MM.1S (cell line): ENCODE measurements at places on chromosomes 16 and 17.

GRCh38 chr16:56262148-56262547, 70.9 kb downstream of the GNAO1 start:
- no peak overlapping the region for H3K27ac ChIP-seq
- no peak overlapping the region for H3K4me3 ChIP-seq
- H3K4me1 ChIP-seq: no peaks in the 10 kb centered on the region
- DNase-seq: no peak
- H3K36me3 ChIP-seq: no peaks in the 10 kb centered on the region

DNA sequence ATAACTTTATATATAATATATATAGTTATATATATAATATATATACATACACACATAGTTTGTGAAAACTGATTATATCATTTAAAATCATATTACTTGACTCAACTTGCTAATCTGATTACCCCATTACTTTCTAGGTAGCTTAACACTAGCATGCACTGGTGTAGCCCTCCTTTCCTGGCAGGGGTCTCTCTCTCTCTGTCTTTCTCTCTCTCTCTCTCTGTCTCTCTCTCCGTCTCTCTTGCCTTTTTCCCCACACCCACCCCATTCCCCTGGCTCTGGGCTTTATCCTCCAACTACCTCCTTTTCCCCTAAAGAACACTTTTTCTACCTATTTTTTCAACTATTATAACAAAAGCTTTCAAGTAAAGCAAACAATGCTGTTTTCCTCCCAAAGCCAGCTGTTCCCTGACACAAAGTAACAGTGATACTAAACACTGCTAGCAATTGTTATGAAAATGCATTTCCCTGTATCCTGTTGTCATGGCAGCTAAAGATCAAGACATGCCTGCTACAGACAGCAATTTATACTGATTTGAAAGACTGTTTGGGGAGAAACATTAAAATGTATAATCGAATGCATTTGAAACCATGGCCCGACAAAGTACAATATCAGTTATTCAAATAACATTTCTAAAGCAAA, 89.4 kb downstream of the CHD9NB start:
- no peak overlapping the region for H3K27ac ChIP-seq
- DNase-seq: no peak
- H3K4me3 ChIP-seq: no peak overlapping the region
- no peaks in the 10 kb centered on the region for H3K27me3 ChIP-seq
- no peaks in the 10 kb centered on the region for H3K36me3 ChIP-seq

GRCh38 chr17:5580367-5580766, 3.9 kb downstream of the NLRP1 start:
- DNase-seq: peak; percentile 25
- H3K27me3 ChIP-seq: no peaks in the 10 kb centered on the region
- 0 out of 2 replicates have a peak, but pooled peaks cover 5% of the 10 kb centered on the region for H3K36me3 ChIP-seq
- H3K4me1 ChIP-seq: peaks cover 32% of the 10 kb centered on the region

DNA sequence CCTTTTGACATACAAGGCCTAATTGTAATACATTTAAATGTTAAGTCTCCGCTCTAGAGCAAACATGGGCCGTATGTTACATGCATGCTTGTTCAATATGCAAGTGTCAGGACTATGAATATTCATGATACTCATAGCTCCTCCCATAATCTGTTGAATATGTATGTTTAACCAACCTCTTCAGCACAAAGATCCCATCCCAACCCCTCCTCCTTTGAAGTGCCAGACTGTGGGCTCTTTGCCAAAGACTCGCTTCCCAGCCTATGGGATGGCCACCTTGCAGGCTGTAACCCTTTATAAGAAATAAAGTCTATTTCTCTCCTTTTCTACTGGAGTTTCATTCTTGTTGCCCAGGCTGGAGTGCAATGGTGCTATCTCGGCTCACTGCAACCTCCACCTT, 156.2 kb downstream of the ABCC12 start:
- no peaks in the 10 kb centered on the region for H3K36me3 ChIP-seq
- H3K27me3 ChIP-seq: no peaks in the 10 kb centered on the region
- H3K27ac ChIP-seq: no peak overlapping the region
- no peak for DNase-seq

GRCh38 chr17:27315796-27316465, 22.0 kb downstream of the WSB1 start:
- H3K4me3 ChIP-seq: no peak overlapping the region
- H3K4me1 ChIP-seq: no peaks in the 10 kb centered on the region
- H3K27ac ChIP-seq: no peak overlapping the region
- no peak for DNase-seq
- no peaks in the 10 kb centered on the region for H3K27me3 ChIP-seq

DNA sequence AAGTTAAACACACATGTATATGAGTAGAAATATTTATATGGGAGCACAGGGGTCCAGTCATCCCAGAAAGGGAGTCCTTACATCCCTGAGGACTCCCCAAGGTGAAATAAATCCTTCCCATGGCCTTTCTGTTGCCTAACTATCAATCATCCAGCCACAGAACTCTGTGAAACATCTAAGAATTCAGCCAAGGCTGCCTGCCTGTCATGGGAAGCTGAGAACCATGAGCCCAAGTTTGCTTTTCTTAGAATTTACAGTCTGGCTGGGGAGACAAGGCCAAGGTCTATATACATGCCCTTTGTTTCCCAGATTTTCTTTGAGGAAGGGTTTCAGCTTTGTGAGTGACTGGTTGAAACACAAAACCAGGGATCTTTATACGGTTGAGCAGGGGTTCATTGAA, 15.8 kb downstream of the MYL4 start:
- no peaks in the 10 kb centered on the region for H3K27me3 ChIP-seq
- H3K4me1 ChIP-seq: peaks cover 4% of the 10 kb centered on the region
- no peak overlapping the region for H3K4me3 ChIP-seq
- DNase-seq: no peak

DNA sequence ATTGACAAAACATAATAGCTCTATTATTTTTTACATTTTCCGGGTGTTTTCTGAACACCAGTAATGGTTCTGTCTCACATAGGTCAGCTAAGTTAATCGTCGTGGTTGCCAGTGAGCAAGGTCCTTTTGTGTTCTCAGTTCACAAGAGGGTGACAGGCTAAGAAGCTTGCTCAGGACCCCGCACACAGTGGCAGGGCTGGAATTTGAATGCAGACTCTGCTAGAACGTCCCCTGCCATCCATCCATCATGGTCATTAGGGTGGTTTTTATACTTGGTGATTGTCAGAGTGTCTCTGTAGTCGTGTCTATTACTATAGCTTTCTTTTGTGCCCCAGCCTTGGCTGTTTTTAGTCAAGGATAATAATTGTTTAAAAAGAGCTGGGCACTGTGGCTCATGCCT, 176.2 kb downstream of the SNX29 start:
- H3K27me3 ChIP-seq: no peaks in the 10 kb centered on the region
- no peaks in the 10 kb centered on the region for H3K36me3 ChIP-seq
- no peak overlapping the region for H3K4me3 ChIP-seq
- H3K27ac ChIP-seq: no peak overlapping the region
- H3K4me1 ChIP-seq: no peaks in the 10 kb centered on the region

- H3K27me3 ChIP-seq: 0 out of 2 replicates have a peak, but pooled peaks cover 4% of the 10 kb centered on the region
- no peaks in the 10 kb centered on the region for H3K4me1 ChIP-seq
- H3K4me3 ChIP-seq: no peak overlapping the region
- no peak overlapping the region for H3K27ac ChIP-seq
- no peaks in the 10 kb centered on the region for H3K36me3 ChIP-seq
- DNase-seq: no peak
Observed at GRCh38 chr16:5323284-5324141, 225.9 kb upstream of the EEF2KMT start.

DNA sequence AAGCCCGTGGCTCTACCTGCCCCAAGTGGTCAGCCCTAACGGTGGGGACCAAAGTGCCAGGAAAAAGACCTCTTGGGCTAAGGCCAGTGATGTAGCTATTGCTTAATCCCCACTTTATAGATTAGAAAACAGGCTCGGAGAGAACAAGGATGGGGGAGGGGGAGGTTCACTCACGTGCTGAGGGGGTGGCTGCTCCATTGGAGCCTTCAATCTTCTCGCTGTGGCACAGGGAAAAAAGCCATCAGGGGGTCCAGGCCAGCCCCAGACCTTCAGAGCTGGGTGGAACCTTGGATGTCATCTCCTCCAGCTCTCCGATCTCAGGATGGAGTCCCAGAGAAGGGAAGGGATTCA, 45.9 kb downstream of the SRCIN1 start:
- peaks cover 45% of the 10 kb centered on the region for H3K27me3 ChIP-seq
- H3K4me1 ChIP-seq: peaks cover 13% of the 10 kb centered on the region
- peak overlapping the region; percentile 71 for H3K4me3 ChIP-seq

- H3K4me3 ChIP-seq: no peak overlapping the region
- DNase-seq: no peak
- no peaks in the 10 kb centered on the region for H3K27me3 ChIP-seq
- H3K4me1 ChIP-seq: no peaks in the 10 kb centered on the region
- H3K36me3 ChIP-seq: no peaks in the 10 kb centered on the region
Observed at GRCh38 chr17:6257336-6257735, 177.6 kb downstream of the AIPL1 start.

GRCh38 chr17:42472709-42473521, 14.2 kb downstream of the ATP6V0A1 start:
- peaks cover 14% of the 10 kb centered on the region; the same call in 1 of the 2 replicates for H3K36me3 ChIP-seq
- no peaks in the 10 kb centered on the region for H3K27me3 ChIP-seq
- no peak overlapping the region for H3K4me3 ChIP-seq
- no peak for DNase-seq
- peaks cover 21% of the 10 kb centered on the region for H3K4me1 ChIP-seq

DNA sequence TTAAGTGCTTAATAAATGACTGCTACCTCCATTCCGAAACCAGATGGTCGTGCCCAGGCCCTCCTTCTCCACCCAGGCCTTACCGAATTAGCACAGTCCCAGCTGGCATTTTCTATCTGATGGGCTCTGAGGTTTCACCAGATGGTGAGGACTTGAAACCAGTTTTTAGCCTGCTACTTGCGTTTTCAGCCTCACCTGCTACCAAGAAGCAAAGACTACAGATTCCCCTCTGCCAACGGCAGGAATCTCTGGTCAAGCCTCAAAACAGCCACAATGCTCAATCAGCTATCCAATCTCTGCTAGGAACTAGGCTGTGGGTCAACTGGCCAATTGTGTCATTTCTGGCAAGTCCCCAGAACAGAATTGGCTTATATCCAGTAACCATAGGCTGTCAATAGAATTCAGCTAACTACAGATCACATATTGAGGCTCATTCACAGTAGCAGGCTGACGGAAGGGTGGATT, 11.7 kb downstream of the PECAM1 start:
- peak overlapping the region; percentile 80 for H3K27ac ChIP-seq
- H3K4me3 ChIP-seq: no peak overlapping the region
- no peaks in the 10 kb centered on the region for H3K36me3 ChIP-seq
- peak; percentile 97 for DNase-seq

- H3K36me3 ChIP-seq: peaks cover 3% of the 10 kb centered on the region; the same call in 1 of the 2 replicates
- H3K27ac ChIP-seq: no peak overlapping the region
- no peak for DNase-seq
- H3K4me3 ChIP-seq: no peak overlapping the region
- no peaks in the 10 kb centered on the region for H3K4me1 ChIP-seq
Observed at GRCh38 chr17:30858556-30859250, 26.9 kb downstream of the ATAD5 start.

- H3K27me3 ChIP-seq: no peaks in the 10 kb centered on the region
- H3K4me1 ChIP-seq: no peaks in the 10 kb centered on the region
Observed at GRCh38 chr16:2664574-2664982, 17.7 kb upstream of the KCTD5 start.

DNA sequence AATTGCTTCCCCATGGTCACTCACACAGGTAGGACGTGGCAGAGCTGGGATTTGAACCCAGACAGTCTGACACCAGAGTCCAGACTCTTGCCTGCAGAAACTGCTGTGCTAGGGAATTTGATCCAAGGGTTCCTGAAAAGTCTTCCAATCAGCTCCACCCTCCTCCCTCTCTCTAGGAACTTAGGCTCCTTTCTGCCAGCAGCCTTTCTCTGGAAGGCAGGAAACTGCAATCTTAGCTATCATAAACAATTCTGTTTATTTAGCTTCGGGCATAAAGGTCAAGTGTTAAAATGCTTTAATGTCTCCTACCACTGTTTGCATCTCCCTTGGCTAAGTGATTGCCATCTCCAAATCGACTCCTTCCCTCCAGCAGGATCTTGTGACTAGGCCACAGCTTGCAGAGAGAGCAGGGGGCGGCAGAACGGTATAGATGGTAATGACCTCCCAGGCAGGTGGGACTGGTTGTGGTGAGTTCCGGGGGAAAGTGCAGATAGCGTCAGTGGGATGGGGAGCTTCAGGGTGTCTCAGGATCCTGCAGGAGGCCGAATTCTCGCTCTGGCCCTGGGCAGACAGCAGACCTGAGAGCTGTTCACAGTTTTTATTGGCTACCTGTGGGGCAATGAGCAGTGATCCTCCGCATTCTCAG, 882.4 kb upstream of the EEF2KMT start:
- peak overlapping the region; percentile 20; the same call in 1 of the 2 replicates for H3K27ac ChIP-seq
- H3K4me1 ChIP-seq: peaks cover 13% of the 10 kb centered on the region
- H3K4me3 ChIP-seq: no peak overlapping the region
- DNase-seq: no peak
- H3K27me3 ChIP-seq: no peaks in the 10 kb centered on the region

DNA sequence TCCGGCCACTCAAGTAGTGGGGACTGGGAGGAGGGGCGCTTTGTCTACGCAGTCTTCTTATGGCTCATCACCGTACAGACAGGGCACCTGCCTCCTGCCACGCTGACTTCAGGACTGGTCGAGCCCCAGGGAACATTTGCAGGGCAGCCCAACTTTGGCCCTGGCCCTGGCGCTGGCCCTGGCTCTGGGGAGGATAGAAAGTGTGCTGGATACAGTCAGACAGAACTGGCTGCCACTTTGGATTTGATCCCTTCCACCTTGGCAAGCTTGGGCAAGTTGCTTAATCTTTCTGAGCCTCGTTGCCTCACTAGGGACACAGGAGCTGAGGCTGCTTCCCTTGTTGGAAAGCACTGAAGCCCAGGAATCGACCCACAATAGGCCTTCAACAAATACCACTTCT, 13.6 kb downstream of the LGALS9 start:
- no peak overlapping the region for H3K27ac ChIP-seq
- H3K4me1 ChIP-seq: no peaks in the 10 kb centered on the region
- H3K4me3 ChIP-seq: no peak overlapping the region

- H3K4me3 ChIP-seq: no peak overlapping the region
- H3K36me3 ChIP-seq: no peaks in the 10 kb centered on the region; the same call in 1 of the 2 replicates
- no peaks in the 10 kb centered on the region for H3K27me3 ChIP-seq
- H3K4me1 ChIP-seq: 0 out of 2 replicates have a peak, but pooled peaks cover 4% of the 10 kb centered on the region
Observed at GRCh38 chr17:44095647-44096496, 25.3 kb downstream of the G6PC3 start.

- DNase-seq: no peak
- H3K4me3 ChIP-seq: no peak overlapping the region
- no peak overlapping the region for H3K27ac ChIP-seq
- no peaks in the 10 kb centered on the region for H3K4me1 ChIP-seq
- H3K27me3 ChIP-seq: no peaks in the 10 kb centered on the region
- no peaks in the 10 kb centered on the region for H3K36me3 ChIP-seq
Observed at GRCh38 chr17:9256751-9257629, 235.7 kb downstream of the NTN1 start.

GRCh38 chr17:32955155-32955554, 27.2 kb downstream of the TMEM98 start:
- H3K4me3 ChIP-seq: no peak overlapping the region
- H3K4me1 ChIP-seq: peaks cover 5% of the 10 kb centered on the region; the same call in 1 of the 2 replicates
- H3K27ac ChIP-seq: no peak overlapping the region

GRCh38 chr17:33127706-33128105, 136.1 kb downstream of the SPACA3 start:
- H3K36me3 ChIP-seq: no peaks in the 10 kb centered on the region
- no peak for DNase-seq
- peaks cover 10% of the 10 kb centered on the region; the same call in 1 of the 2 replicates for H3K27me3 ChIP-seq
- H3K4me1 ChIP-seq: no peaks in the 10 kb centered on the region
- H3K27ac ChIP-seq: no peak overlapping the region

- no peaks in the 10 kb centered on the region for H3K36me3 ChIP-seq
- no peaks in the 10 kb centered on the region for H3K27me3 ChIP-seq
- H3K4me1 ChIP-seq: no peaks in the 10 kb centered on the region
- H3K4me3 ChIP-seq: no peak overlapping the region
- H3K27ac ChIP-seq: no peak overlapping the region
- DNase-seq: no peak
Observed at GRCh38 chr17:55303701-55304145, 39.0 kb downstream of the HLF start.
